Right hindlimb (tissue), 1 donor: ENCODE measurements at places on chromosomes 5 and 9.

- no peak for DNase-seq
Observed at GRCh38 chr5:173453167-173453566, 125.0 kb upstream of the STC2 start.

DNA sequence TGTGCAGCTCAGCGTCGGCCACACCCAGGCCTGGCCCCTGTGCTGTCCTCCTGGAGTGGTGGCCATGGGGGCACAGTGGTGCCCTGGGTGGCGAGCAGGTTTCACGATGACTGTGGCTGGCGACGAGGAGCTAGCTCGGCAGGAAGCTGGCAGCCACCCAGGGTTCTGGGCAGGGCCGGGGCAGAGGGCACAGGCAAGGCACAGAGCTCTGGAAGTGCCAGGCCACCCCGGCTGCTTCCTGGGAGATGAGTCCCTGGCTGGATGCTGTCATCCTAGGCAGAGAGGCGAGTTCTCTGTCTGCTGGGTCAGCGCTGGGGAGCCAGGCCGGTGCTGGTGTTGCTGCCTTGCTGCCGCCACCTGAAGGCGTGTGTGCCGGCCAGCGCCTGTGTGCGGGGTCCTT is 51.7 kb downstream of the RXRA start:
- DNase-seq, result no peak

DNA sequence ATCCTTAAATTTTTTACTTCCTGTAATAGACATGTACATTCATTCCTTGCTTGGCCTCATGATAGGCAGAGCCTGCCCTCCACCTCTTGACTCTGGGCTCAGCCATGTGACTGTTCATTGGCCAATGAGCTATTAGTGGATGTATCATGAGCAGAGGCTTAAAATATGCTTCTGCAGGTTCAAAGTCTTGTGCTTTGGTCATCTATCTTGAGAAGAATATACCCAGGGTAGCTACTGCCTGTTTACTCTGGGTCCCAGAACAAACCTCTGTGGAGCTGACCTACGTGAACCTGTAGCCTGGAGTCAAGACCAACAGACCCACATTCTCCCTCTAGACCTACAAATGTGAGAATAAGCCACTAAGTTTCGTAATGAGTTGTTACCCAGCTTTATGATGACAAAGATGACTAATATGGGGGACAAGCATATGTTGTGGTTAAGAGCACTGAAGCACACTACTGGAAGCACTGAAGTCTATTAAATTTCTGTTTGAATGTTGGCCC is 244.4 kb downstream of the MAST4 start:
- no peak for DNase-seq

DNA sequence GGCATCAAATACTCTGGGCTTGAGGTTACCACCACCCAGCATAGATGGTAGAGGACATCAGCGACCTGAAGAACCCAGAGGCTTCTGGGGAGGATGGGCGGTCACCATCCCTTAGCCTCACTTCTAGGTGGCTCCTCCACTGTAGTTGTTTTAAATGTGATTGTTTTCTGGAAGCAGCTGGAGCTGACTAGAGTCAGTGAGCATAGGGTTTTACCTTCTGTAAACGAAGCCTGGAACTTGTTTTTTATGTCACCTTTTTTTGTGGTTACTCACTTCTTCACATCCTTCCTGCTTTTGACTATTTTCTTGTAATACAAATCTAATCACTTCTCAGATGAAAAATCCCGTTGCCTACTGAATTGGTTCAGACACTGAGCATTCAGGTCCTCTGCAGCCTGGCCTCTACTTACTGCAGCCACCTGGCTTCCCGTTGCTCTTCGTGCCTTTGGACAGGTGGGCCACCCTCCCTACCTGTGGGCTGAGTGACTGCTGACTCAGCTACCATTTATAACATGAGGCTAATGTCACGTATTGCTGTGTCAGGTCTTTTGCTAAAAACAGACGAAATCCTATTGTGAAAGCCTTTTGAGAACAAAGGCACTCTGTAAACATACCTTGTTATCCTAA is 167.8 kb downstream of the MAN2A1 start:
- DNase-seq, result no peak

- DNase-seq, result no peak
Observed at GRCh38 chr5:169511708-169512107, 71.9 kb upstream of the SPDL1 start.

DNA sequence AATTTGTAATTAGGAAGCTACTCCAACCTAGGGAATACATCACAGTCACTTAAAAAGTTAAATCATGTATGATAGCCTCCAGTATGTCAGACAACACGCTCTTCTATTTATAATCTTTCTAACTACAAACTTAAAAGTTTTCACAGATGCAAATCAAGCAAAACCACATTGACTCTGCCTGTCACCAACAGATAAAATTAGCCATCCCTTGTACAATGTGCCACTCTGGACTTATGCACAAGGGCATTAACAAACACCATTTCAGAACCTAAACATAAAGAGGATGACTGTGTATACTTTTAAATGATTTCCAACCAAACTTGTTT is 14.7 kb downstream of the ERP44 start:
- DNase-seq, result no peak

GRCh38 chr9:72755836-72756235 is 197.0 kb downstream of the ALDH1A1 start:
- DNase-seq, result no peak

DNA sequence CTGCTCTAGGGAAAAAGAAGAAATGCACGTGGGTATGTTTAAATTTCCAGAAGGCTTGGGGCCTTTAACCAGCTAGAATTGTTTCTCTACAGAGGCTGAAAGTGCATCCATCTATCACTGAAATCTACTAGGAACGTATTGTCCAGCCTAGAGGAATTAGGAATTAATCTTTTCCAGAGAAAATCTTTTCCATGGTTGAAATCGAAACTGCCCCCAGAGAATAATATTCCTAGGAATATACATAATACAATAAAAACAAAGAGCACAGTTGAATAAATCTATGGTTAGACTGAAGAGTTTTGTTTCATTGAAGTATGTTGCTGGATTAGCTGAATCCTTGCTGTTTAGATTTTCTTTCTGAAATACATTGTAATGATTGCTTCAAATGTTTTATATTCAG is 378.5 kb downstream of the PLK2 start:
- no peak for DNase-seq

DNA sequence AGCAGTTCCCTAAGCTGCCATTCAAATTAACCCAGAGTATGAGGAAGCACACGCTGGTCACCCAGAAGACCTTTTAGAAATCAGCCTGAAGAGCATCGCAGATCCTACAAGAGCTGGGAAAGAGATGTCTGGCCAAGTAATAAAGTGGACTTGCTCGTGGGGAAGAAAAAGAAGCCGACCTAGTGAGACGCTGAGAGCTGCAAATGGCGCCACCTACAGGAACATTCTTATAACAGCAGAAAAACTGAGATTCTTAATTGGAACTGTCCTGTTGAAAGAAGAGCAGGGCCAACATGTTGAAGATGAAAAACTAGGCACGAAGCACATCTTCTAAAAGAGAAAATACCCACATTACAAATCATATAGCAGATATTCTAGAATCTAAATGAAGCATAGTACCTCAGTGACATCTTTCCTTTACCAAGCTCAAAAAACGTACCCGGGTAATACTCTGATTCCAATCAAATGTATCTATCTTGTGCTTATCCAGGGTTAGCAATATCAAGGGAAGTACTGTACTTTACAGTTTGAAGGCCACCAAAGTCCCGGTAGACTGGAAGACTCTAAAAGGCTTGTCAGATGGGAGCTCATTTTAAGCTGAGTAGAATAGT is 3.9 kb upstream of the GNAQ start:
- peak; percentile 75 for DNase-seq
